Small intestine (tissue), 16 donors: ENCODE measurements at places on chromosomes 12 and 14. TPM values are rescaled to one million over a fixed set of nuclear protein-coding genes. Genes with fewer than 3 reads are reported as not detected.

Gene PRH2
- polyA plus RNA-seq: not detected

Gene CD163
- polyA plus RNA-seq: 147 TPM

Gene CIROP
- not detected for polyA plus RNA-seq

Gene CATSPERB
- polyA plus RNA-seq: 0.92 TPM

Gene SLC5A8
- polyA plus RNA-seq: not detected

Gene ULK1
- 11.3 TPM for polyA plus RNA-seq

Gene RPL10L
- polyA plus RNA-seq: not detected

Gene IPO8
- 15.4 TPM for polyA plus RNA-seq

DNA sequence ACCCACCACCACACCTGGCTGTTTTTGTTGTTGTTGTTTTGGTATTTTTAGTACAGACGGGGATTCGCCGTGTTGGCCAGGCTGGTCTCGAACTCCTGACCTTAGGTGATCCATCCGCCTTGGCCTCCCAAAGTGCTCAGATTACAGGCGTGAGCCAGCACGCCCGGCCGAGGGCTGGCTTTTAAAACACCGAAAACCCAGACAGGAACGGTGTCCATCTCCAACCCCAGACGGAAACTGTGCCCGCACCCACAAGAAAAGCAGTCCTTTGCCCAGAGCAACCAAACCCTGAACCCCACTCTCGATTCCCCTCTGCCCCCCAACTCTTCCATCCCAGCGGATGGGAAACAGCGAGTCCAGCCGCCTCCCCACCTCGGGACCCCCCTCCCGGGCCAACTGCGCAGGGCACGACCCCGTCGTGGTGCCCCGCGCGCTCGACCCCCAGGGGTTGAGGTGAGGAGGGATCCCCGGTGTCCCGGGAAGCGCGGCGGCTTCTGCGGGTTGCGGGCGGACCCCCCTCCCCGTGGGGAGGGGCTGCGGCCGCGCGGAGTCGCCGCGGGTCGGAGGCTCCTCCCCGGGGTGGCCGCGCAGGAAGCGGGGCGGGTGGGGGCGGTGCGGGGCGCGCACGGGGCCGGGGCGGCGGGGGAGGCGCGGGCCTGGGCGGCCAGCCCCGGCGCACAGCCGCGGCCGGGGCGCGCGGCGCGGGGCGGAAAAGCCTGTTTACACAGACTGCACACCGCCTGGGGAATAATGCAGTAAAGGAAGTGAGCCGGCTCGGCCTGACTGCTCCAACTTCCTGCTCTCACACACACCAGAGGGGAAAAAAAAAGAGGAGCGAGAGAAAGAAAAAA is at the start of gene ELK3:
ELK3 (plus strand) TSS at position 651 of the 851 bp plus-strand sequence.
- peak within 1 kb of the TSS; percentile 89 for H3K4me3 ChIP-seq
- H3K27ac ChIP-seq: peak within 1 kb of the TSS; percentile 93
- H3K4me1 ChIP-seq: peaks cover 4% of the 10 kb centered on the region
- peak; percentile 61 for DNase-seq
- no peaks in the 10 kb centered on the region for H3K27me3 ChIP-seq

- H3K27me3 ChIP-seq: no peaks in the 10 kb centered on the region
- H3K36me3 ChIP-seq: no peaks in the 10 kb centered on the region
- no peaks in the 10 kb centered on the region for H3K4me1 ChIP-seq
- no peak overlapping the region for H3K27ac ChIP-seq
Observed at GRCh38 chr12:1184402-1184801, 193.4 kb downstream of the ERC1 start.

DNA sequence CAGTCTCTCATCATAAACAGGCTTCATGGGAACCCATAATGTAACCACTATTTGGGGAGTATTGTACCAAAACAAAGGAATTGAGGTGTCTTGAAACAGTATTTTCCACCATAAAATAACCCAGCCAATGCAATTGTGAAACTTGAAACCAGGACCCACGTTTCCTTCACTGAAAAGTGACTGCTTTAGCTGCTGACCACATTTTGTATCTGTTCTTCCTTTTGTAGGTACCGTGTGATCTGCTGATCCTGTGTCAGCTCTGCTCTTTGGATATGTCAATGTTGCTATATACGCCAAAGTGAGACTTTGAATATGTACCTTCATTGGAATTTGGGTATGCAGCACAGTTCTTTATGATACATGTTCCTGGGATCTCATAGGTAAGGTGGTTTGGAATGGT is 95.1 kb upstream of the CNTN1 start:
- no peak overlapping the region for H3K27ac ChIP-seq
- H3K4me3 ChIP-seq: no peak overlapping the region
- H3K36me3 ChIP-seq: no peaks in the 10 kb centered on the region

- H3K27ac ChIP-seq: no peak overlapping the region
- H3K27me3 ChIP-seq: no peaks in the 10 kb centered on the region
- no peaks in the 10 kb centered on the region for H3K36me3 ChIP-seq
- H3K4me3 ChIP-seq: no peak overlapping the region
- no peak for DNase-seq
- H3K4me1 ChIP-seq: no peaks in the 10 kb centered on the region
Observed at GRCh38 chr14:49677643-49678042, 10.4 kb downstream of the POLE2 start.

DNA sequence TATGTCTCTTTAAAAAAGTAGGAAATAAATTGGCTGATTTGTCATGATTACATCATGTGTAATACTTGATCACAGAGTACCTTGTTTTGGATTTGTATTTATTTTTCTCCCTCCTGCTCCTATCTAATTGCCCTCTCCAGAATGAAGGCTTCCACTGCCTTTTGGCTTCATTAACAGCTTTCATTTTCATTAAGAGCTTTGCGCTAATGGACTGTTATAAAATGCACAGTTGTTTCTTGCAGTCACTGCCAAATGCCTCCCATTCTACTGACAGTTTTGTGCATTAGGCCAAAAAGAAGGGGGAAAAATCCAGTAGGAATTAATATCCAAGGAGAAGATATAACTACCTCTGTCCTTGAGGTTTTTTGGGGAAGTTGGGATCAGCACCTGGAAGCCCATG is 159.2 kb downstream of the NRXN3 start:
- H3K36me3 ChIP-seq: no peaks in the 10 kb centered on the region
- DNase-seq: no peak
- H3K4me1 ChIP-seq: no peaks in the 10 kb centered on the region

DNA sequence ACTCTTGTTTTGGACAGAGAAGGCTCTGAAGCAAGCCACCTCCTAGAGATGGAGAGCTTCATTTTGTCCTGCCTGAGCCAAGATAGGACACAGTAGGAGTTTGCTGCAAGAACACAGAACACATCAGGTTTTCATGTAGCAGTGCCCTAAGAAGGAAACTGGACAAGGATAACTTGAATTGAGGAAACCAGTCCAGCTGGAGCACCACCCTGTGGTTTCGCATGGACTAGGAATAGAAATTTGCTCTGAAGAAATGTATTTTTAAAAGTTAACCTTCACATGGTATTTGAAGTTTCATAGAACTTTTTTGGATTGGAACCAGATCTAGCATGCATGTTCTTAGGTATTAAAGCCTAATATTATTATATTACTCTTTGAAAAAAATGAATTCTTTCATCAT is 68.8 kb downstream of the RERG start:
- no peaks in the 10 kb centered on the region for H3K36me3 ChIP-seq
- no peak overlapping the region for H3K4me3 ChIP-seq
- no peaks in the 10 kb centered on the region for H3K4me1 ChIP-seq
- no peak overlapping the region for H3K27ac ChIP-seq

GRCh38 chr14:65115615-65116014 is 13.3 kb upstream of the MAX start:
- no peaks in the 10 kb centered on the region for H3K27me3 ChIP-seq
- H3K4me1 ChIP-seq: no peaks in the 10 kb centered on the region
- no peak overlapping the region for H3K27ac ChIP-seq
- no peaks in the 10 kb centered on the region for H3K36me3 ChIP-seq
- no peak overlapping the region for H3K4me3 ChIP-seq

- H3K36me3 ChIP-seq: no peaks in the 10 kb centered on the region
- no peaks in the 10 kb centered on the region for H3K27me3 ChIP-seq
- no peak overlapping the region for H3K27ac ChIP-seq
- H3K4me1 ChIP-seq: peaks cover 2% of the 10 kb centered on the region
- no peak for DNase-seq
- H3K4me3 ChIP-seq: no peak overlapping the region
Observed at GRCh38 chr12:48779869-48780268, 9.0 kb downstream of the ADCY6 start.

GRCh38 chr12:28936711-28937110 is 212.4 kb upstream of the FAR2 start:
- no peaks in the 10 kb centered on the region for H3K4me1 ChIP-seq
- no peaks in the 10 kb centered on the region for H3K36me3 ChIP-seq
- no peak overlapping the region for H3K4me3 ChIP-seq

DNA sequence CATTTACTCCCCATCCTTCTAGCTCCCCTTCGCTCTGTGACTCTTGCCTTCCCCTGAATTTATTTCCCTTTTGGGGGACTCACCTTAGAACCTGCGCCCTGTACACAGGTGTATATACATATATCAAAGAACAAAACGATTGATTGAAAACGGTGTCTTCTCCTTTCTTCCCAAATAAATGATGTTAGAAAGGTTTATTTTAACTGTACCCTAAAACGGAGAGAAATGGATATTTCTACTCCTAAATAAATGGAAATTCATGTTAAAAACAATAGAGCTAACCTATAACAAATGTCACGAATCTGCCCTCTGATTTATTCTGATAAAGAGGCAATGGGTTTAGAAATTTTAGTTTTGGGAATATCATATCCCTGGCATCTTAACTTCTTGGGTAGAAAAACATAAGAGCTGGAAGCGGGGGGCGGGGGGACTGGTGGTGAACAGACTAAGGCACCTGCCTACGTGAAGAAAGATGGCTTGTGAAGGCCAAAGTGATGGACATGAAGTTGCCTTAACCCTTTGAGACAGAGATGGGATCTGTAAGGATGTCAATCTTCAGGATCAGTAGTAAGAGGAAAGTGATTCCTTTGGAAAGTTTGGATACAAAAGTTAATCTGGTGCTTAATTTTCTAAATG is 8.8 kb upstream of the LHX5 start:
- H3K27ac ChIP-seq: no peak overlapping the region
- H3K4me1 ChIP-seq: no peaks in the 10 kb centered on the region
- no peaks in the 10 kb centered on the region for H3K36me3 ChIP-seq
- no peak overlapping the region for H3K4me3 ChIP-seq
- DNase-seq: no peak

GRCh38 chr12:102992297-102992696 is 34.8 kb downstream of the ASCL1 start:
- H3K4me1 ChIP-seq: no peaks in the 10 kb centered on the region
- DNase-seq: no peak
- H3K27me3 ChIP-seq: no peaks in the 10 kb centered on the region
- no peak overlapping the region for H3K27ac ChIP-seq
- H3K36me3 ChIP-seq: no peaks in the 10 kb centered on the region

DNA sequence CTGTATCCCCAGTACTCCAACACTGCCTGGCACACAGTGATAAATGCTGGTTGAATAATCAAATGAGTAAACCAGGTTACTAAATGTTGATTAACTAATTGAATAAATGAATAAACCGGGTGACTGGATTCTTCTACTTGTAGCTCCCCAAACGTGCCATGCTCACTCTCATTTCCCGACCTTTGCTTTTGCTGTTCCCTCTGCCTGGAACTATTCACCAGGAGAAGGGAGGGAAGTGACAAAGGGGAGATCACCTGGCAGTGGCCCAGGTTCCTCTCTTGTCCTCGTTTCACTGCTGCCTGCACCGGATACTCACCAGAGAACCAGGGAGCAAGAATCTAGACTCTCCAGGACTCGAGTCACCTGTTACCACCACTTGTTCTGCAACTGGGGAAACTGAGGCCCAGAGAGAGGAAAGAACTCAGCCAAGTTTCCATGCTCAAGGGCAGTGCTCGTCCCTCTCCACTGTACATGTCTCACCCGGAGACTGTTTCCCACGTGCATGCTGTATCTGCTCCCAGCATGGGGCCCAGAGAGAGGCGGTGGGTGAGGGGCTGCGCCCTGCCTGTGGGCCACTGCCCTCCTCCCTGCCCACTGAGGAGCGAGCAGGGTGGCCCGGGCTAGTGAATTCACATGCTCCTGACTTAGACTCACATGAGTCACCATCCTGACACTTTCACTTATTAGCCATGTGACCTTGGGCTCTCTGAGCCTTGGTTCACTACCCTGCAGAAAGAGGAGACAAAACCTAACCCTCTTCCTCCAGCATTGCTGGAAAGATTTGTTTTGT is 17.7 kb upstream of the POP5 start:
- DNase-seq: peak; percentile 84
- H3K36me3 ChIP-seq: no peaks in the 10 kb centered on the region
- H3K4me3 ChIP-seq: no peak overlapping the region
- no peaks in the 10 kb centered on the region for H3K4me1 ChIP-seq
- no peak overlapping the region for H3K27ac ChIP-seq

GRCh38 chr14:80491131-80491530 is 279.8 kb upstream of the DIO2 start:
- peak; percentile 41 for DNase-seq
- no peaks in the 10 kb centered on the region for H3K36me3 ChIP-seq
- no peaks in the 10 kb centered on the region for H3K4me1 ChIP-seq
- no peak overlapping the region for H3K4me3 ChIP-seq
- H3K27ac ChIP-seq: no peak overlapping the region

DNA sequence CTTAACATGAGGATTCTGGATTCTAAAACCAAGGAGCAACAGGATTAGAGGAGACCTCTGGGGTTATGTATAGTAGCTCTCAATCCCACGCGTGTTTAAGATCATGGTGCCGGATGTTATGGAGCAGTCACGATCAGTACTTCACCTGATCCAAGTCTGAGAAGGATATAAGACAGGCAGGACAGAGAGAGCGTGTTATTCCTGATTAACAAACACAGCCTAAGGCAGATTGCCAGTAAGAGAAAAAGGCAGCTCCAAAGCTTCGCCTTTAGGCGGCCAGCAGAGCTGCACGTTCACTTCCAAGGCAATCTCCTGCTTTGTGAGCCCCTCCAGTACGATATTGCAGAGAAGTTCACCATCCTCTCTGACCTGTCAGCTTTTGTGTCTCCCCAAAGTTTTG is 5.5 kb downstream of the SETD3 start:
- no peak overlapping the region for H3K4me3 ChIP-seq
- no peak overlapping the region for H3K27ac ChIP-seq
- no peaks in the 10 kb centered on the region for H3K27me3 ChIP-seq
- DNase-seq: no peak

DNA sequence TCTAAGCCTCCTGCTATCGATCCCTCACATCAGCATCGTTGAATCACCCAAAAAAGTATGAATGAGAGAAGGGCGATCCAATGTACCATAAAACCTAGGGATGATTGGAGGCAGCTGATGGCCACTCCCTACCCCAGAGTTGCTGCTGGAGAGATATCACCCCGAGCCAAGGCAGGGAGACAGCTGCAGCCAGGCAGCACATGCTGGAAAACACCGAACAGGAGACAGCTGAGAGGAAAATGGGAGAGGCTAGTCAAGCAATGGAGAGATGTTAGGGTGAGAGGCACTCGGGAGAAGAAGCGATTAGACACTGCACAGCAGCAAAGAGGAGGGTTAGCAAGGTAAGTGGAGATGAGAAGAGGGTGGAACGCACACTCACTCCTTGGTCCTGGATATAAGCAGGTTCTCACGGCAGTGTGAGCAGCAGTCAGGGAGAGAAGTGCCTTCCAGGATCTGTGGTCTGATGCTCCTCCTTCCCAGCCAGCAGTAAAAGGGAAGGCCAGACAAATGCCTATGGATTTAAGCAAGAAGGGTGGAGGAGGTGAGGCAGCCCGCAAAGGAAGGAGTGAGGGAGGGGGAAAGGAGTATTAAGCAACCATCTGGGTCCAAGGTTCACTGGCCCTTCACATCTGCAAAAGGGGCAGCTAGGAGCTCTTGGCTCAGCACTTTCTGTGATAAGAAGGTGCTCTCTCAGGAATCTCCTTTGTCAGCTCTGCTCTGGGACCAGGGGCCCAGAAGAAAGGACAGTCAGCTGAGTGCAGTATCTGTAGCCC is at the start of gene SLC7A7:
SLC7A7 (minus strand) TSS at position 495 of the 773 bp plus-strand sequence. CDS start 2,037 bp downstream, outside the sequence.
- peaks cover 15% of the 10 kb centered on the region for H3K36me3 ChIP-seq
- H3K27me3 ChIP-seq: no peaks in the 10 kb centered on the region
- H3K4me3 ChIP-seq: peak within 1 kb of the TSS; percentile 57
- H3K4me1 ChIP-seq: peaks cover 3% of the 10 kb centered on the region
